B cell (primary cell): ENCODE measurements at places on chromosomes 5 and 9. TPM values are rescaled to one million over a fixed set of nuclear protein-coding genes. Genes with fewer than 3 reads are reported as not detected.

PCDHGA3 gene
- 0.29 and 0.32 TPM in 2 replicates for total RNA-seq

GNA14 gene
- not detected in 2 replicates for total RNA-seq

DNA sequence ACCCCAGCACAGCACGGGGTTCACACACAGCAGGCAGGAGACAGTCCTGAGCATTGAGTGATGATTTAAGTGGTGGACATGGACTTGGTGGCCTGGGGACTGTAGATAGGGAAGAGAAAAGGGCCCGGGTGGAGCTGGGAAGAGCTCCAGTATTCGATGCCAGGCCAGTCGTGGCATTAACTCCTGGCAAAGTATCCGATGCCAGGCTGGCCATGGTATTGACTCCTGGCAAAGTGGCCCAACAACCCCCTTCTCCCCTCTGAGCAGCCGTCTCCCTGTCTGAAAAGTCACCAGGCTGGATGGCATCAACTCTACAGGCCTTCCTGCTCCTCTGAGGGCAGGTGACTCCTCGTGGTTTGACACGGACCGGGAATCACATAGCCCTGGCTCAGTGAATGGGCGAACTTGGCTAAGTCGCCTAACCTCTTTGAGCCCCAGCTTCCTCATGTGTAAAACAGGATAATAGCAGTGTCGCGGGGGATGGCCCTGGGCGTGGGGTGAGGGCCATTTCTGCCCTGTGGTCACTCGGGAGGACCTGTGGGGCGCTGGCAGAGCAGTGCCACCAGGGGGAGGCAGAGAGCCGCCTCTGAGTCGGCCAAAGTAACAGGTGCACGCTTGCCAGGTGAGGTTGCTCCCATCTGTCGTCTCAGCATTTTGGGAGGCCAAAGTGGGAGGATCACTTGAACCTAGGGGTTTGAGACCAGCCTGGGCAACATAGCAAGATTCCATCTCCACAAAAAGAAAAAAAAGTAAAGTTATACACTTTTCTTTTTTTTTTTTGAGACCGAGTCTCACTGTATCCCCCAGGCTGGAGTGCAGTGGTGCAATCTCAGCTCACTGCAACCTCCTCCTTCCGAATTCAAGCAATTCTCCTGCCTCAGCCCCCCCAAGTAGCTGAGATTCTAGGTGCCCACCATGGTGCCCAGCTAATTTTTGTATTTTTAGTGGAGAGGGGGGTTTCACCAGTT, 5.7 kb upstream of the SEC16A start:
- peak; percentile 81 for DNase-seq

GRCh38 chr5:59171131-59171530, 588.3 kb downstream of the RAB3C start:
- no peak for DNase-seq

GRCh38 chr5:133675376-133676154, 63.2 kb upstream of the FSTL4 start:
- DNase-seq, result no peak

GRCh38 chr5:176381423-176381822, 7.0 kb downstream of the NOP16 start:
- DNase-seq, result no peak

DNA sequence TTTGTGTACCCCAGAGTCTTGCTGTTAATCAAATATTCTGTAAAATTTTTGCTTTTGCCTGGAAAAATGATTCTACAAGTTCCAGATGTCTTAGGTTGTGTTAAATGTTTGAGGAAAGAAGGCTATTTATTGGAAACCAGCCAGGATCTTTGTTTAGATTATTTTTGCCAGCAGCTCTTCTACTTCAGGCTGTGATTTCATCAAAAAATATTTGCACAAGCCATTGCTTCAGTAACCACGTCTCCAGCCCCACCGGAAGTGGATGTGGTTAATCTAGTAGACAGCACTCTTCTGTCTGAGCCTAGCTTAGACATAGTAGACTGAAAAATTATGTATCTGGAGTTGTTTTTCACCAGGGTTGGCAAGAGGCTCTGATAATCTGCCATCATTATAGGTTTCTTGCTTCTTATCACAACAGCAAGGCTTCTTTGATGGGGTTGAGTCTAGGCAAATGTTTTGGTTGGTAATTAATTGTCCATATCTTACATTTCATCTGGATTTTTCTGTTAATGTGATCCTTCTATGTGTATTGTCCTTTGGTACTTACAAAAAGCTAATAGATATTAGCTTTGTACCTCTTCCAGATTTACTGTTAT, 17.1 kb downstream of the KCTD16 start:
- peak; percentile 79 for DNase-seq

DNA sequence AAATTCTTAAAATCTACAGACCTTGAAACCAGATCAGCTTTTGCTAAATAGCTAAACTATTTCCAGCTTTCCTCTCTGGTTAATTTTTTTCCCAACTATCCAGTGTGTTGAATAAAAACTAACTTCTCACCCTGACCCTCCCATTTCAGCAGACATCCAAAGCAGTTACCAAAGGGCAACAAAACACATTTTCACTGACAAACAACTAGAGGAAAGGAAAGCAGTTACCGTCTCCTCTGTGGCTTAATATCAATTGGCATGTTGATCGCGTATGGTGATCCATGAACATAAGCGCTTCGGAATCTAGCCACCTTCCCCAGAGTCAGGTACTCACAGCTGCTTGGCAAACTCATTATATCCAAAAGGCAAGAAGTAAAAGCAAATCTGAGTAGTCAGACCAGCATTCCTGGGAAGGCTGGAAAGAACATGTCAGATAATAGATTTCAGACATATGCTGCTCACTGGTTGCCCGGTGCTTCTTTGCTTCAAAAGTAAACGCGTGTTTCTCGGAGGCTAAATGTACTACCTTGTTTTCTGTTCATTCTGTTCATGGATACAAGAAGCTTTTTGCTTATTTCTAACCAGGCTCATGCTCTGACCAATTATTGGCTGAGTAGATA, 463.4 kb downstream of the PDE4D start:
- DNase-seq, result no peak

- DNase-seq, result no peak
These were observed 104.2 kb downstream of the RAPGEF6 start for GRCh38 chr5:131530706-131531331.

DNA sequence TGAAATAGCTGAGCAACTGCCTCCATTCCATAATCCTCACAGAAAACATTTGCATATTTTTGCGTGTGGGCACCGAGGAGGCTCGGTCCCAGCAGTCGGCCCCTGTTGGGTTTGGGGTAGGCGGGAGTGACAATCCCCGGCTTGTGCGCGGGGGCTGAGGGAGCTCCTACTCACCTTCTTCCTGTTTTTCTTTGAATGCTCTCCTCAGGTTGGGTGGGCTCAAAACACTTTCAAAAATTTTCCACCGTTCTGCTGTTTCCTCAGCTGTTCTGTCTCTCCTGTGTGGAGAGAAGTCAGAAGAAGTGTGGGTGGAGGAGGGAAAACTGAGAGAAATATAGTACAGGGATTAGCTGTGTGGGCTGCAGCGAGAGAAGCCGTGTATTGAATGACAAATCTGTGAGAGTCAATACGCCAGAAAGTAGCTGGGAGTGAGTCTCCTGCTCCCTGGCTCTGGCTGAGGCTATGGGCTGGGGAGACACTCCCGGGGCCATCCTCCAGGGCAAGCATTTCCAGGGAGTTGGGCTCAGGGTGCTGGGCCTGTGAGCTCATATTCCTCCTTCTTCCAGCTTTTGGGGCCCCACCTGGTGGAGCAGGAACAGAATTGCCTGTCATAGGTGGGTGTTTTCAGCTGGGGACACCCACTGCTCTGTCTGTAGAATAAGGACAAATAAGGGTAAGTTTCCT, 84.7 kb downstream of the CMYA5 start:
- DNase-seq, result no peak
